ENCODE measurements at places on chromosomes 3 and 15.

DNA sequence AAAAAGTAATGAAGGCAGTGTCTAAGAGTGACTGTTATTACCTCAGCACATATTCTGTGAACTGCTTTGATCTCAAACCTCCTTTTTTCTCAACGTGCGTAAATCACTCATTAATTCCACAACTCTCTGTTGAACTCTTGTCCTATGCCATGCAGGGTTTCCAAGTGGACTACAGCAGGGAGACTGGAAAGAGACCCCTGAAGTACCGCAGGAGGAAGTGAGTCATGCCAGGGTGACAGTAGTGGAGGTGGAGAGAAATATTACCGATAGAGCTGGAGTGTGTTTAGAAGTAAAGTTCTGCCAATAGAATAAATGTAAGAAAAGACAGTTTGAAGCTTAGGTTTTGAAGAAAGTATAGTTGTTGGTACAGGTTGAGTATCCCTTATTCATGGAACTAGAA is 908.9 kb downstream of the ROBO1 start:
- no peak for DNase-seq

GRCh38 chr3:114519415-114519814 is 225.6 kb downstream of the TIGIT start:
- peak; percentile 82 for DNase-seq

GRCh38 chr3:156214676-156215075 is 94.3 kb downstream of the KCNAB1 start:
- DNase-seq, result no peak

GRCh38 chr15:63481105-63481810 is 23.1 kb upstream of the USP3 start:
- no peak for DNase-seq

- no peak for DNase-seq
Measured at GRCh38 chr3:140198242-140198641, 263.3 kb downstream of the CLSTN2 start.

- no peak for DNase-seq
Measured at GRCh38 chr3:147361454-147362420, 44.6 kb downstream of the ZIC4 start.

DNA sequence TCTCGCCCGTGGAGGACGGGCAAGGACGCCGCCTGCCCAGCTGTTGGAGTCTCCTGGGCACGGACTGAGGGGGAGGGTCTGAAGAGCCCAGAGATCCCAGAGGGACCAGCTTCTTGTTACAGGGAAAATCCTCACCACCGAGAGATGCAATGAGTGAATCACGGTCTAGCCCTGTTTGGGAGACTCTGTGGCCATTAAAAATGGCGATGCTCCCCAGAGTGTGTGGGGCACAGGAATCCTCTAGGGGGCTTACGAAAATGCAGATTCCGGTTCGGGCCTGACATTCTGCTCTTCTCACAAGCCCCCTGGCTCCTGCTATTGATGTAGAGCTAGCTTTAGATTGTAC is 35.5 kb upstream of the EPHB3 start:
- DNase-seq, result no peak

DNA sequence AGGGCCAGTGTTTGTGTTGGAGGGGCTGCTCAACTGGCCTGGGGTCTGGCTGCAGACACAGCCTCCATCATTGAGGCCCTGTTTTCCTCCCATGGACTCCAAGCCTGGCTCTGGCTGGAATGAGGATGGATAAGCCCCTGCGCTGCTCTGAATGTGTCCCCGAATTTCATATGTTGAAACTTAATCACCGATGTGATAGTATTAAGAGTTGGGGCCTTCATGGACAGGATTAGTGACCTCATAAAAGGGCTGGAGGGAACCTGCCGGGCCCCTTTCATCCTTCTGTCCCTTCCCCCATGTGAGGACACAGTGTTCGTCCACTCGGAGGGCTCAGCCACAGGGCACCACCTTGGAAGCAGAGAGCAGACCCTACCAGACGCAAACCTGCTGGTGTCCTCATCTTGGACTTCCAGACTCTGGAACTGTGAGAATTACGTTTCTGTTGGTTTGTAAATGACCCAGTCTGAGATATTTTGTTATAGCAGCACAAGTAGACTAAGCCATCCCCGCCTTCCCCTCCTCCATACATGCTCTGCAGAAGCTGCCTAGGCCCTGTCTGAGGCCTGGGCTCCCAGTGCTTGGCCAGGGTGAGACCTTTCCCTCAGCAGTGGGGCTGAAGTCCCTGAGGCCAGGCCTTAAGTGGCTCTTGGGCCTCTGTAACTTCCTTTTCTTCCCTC is 3.8 kb upstream of the LCTL start:
- no peak for DNase-seq

DNA sequence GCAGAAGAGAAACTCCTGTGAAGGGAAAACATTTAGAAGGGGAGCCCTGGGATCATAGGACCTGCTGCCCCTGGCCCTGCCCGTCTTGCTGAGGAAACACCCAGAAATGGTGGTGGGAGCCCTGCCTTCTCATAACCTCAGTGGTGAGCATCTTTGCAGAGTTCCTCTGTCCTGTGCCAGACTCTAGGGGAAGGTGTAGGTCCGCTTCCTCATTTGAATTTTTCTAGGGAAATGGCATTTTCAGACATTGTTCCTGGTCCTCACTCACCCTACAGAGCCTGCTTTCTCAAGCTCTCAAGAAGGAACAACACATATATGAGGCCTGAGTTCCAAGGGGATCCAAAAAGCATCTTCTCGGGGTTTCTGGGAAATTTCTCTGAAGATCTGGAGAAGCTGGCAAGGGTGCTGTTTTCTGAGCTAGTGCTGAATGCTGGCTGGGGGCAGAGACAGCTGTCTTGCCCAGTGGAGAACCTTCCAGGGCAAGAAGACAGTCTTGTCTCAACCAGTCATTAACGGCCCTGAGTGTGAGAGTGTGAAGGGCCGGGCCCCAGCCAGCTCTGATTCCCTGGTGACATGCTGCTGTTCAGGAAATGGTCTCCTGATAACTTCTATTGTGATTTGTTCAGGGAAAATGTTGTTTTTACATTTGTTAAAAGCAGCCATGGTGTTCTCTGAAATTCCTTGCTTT is 283.1 kb upstream of the LRRFIP2 start:
- DNase-seq, result no peak

DNA sequence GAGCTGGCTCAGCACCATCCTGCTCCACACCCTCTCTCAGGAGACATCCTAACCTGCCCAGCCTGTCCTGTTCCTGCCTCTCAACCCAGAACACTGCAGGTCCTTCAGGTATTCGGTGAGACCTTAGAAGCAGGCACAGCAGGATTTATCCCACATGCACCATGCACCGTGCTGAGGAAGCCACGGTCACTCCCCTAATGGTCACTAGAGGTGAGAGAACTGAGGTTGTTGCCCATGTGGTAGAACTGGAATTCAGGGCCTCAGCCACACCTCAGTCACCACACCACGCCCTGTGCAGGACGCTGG is 36.9 kb downstream of the APBA2 start:
- no peak for DNase-seq

GRCh38 chr15:67178569-67179210 is 75.8 kb downstream of the AAGAB start:
- DNase-seq, result peak; percentile 85

GRCh38 chr3:179463319-179463718 is 12.0 kb upstream of the GNB4 start:
- DNase-seq, result peak; percentile 35

DNA sequence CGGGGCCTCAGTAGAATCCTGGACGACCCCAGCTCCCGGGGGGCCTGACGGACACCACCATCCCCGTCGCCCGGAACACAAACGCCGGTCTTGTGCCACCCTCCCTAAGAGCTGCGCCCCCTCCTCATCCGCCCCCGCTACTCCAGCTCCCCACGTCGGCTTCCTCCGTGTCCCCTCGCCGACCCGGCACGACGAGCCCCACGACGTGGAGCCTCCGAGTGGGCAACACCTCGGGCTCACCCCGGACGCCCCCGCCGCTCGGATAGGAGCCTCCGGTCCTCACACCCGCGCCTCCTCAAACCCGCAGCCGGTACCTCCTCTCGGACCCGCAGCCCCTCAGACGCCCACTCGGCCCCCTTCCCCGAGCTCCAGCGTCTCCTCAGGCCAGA is 525 bp downstream of the NPTN start:
- DNase-seq, result no peak

DNA sequence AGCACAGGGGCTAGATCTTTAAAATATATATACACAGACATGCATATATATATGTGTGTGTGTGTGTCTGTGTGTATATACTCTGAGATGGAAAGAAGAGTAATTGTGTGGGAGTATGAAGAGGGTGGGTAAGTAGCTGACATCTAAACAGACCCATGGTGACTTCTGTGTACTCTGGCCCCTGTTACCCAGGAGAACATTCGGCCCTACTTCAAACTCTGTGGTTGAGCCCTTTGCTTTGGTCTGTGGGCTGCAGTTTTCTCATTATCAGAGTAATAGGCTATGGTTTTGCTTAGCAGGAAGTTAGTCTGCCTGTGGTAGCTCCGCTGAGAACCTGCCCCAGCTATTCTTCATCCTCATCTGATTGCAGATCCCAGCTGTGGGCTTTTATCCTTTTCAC is 141.4 kb downstream of the RBPMS2 start:
- DNase-seq, result no peak

GRCh38 chr15:57356636-57357035 is 19.7 kb upstream of the CGNL1 start:
- DNase-seq, result no peak

- no peak for DNase-seq
Measured at GRCh38 chr3:17909714-17910113, 167.3 kb upstream of the TBC1D5 start.

DNA sequence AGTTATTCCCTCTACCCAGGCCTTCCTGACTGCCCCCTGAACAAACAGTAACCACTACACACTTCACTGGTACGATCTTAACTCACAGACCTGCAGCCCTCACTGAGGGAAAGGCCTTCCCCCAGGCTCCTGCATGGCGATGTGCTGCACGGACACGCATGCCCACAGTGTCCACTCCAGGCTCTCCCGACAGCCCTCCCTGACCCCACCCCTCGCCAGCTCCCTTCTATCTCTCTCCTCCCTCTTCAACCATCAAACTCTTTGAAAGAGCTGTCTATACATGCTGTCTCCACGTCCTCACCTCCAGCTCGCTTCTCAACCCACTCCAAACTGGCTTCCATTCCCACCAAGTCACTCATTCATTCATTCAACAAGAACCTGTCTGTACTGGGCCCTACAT is 3.9 kb downstream of the SCN5A start:
- no peak for DNase-seq

GRCh38 chr3:35184775-35185174 is 454.6 kb upstream of the ARPP21 start:
- DNase-seq, result peak; percentile 45

- DNase-seq, result no peak
Measured at GRCh38 chr15:26711445-26711844, 61.4 kb downstream of the GABRB3 start.

DNA sequence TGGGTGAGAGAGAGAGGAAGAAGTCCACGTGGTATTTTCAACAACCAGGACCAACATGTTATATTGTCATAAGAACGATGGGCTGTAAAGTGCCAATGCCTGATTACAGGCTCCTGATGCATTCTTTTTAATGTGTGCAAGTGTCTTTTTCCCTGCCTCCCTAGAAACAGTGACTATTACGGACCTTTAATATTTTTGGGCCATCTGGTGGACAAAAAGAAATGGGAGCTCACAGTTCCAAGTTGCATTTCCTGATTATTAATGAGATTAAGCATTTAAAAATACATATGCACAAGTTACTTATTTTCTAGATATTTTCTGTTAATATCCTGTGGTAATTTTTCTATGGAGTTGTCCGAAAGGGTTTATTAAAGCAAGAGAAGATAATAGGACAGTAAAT is 530.2 kb downstream of the NR2F2 start:
- DNase-seq, result no peak

DNA sequence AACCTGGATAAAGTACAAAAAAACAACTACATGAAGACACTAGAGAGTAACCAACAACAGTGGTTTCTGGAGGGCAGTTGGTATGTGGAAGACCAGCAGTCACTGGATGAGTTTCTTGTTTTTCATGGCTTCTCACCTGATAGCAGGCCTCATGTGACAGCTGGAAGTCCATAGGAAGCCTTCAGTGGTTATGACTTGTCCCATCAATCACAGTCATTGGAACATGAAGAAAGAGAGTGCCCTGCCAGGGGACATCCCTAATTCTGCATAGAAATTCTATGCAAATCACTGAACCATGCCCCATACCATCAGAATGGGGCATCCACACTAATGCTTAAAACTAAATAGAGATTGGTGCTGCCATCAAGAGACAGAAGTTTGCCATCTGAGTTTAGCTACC is 81.6 kb downstream of the AKAP13 start:
- no peak for DNase-seq

- DNase-seq, result no peak
Measured at GRCh38 chr3:119781330-119782198, at the start of gene NR1I2. Gene NR1I2 (plus strand): TSS chr3:119782101.

DNA sequence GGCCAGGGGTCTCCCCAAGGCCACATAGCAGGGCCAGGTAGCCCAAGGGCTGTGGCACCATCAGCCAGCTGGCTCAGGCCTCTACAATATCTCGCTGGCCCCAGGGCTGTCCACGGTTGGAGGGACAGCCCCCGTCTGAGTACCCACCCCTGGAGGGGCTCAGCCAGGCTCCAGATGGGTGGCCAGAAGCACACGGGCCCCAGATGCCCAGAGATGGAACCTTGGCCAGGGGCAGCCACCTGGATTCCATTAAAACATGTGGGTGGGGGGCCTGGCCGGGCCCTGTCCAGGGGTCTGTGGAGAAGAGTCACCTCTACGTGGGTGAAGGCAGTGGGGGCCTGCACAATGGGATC is 8.4 kb downstream of the CSPG4 start:
- DNase-seq, result no peak

DNA sequence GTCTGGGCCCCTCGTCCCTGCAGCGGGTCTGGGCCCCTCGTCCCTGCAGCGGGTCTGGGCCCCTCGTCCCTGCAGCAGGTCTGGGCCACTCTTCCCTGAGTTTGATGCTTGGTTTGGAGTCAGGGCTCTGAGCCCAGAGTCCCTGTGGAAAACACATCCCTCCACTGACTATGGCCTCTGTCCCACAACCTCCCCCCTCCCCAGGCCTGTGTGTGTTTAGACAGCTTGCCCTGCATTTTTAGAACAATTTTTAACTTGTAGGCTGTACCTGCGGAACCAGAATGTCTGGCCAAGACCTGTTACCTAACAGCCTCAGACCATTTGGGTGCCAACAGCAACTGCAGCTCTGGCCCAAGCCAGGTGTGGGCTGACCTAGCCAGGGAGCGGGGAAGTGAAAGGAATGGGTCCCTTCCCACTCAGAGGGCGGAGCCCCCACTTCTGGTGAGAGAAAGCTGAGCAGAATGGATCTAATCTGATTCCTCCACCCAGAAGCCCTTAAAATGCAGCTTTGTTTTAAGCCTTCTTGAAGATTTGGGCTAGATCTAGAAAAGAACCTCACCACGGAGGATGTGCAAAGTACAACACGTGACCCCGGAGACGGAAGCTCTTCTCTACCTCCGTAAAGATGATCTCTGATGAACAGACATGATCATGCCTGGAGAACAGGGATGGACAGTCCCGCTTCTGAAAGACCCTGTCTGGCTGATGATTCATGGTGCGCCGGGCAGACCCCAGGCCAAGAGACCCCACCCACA is 60.5 kb upstream of the TFRC start:
- DNase-seq, result no peak

- DNase-seq, result no peak
Measured at GRCh38 chr3:64384561-64384960, 159.3 kb upstream of the PRICKLE2 start.

- no peak for DNase-seq
Measured at GRCh38 chr3:46908986-46909534, 31.5 kb downstream of the PTH1R start.

Data from fibroblast of gingiva (primary cell).